ENCODE measurements at places on chromosomes 1 and 21. TPM values are rescaled to one million over a fixed set of nuclear protein-coding genes. Genes with fewer than 3 reads are reported as not detected.
A peak's percentile ranks its signal among the peaks of the same experiment; 100 is the strongest.

The ADGRL4 gene
- not detected for polyA plus RNA-seq

The IL19 gene
- not detected for polyA plus RNA-seq

The VCAM1 gene
- polyA plus RNA-seq = 0.12 TPM

The SRRM1 gene
- polyA plus RNA-seq = 59.6 TPM

The FAM131C gene
- polyA plus RNA-seq = 5.9 TPM

The PRELP gene
- polyA plus RNA-seq = not detected

The PROX1 gene
- 0.01 TPM for polyA plus RNA-seq

The DNAI4 gene
- 1.3 TPM for polyA plus RNA-seq

The SMIM1 gene
- 1.3 TPM for polyA plus RNA-seq

The NEK2 gene
- polyA plus RNA-seq = 42.0 TPM

The SPATA21 gene
- 0.09 TPM for polyA plus RNA-seq

GRCh38 chr1:216814576-216815259 is 91.5 kb upstream of the ESRRG start:
- DNase-seq = no peak

DNA sequence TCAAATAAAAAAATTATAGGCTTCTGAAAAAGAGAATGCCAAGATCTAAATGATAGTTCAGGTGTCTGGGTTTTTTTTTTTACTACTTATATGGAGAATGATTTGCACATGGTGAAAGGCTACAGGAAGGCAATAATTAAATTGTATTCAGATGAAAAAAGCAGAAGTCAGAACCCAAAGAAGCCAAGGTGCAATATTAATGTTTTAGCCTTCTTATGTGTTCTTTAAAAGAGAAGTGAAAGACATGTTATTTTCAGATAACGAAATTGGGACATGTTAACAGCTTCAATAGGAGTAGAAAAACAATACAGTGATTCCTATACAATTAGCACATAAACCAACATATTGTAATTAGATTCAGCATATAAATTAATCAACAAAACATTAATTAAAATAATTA is 452.9 kb upstream of the PRMT6 start:
- no peak for DNase-seq

DNA sequence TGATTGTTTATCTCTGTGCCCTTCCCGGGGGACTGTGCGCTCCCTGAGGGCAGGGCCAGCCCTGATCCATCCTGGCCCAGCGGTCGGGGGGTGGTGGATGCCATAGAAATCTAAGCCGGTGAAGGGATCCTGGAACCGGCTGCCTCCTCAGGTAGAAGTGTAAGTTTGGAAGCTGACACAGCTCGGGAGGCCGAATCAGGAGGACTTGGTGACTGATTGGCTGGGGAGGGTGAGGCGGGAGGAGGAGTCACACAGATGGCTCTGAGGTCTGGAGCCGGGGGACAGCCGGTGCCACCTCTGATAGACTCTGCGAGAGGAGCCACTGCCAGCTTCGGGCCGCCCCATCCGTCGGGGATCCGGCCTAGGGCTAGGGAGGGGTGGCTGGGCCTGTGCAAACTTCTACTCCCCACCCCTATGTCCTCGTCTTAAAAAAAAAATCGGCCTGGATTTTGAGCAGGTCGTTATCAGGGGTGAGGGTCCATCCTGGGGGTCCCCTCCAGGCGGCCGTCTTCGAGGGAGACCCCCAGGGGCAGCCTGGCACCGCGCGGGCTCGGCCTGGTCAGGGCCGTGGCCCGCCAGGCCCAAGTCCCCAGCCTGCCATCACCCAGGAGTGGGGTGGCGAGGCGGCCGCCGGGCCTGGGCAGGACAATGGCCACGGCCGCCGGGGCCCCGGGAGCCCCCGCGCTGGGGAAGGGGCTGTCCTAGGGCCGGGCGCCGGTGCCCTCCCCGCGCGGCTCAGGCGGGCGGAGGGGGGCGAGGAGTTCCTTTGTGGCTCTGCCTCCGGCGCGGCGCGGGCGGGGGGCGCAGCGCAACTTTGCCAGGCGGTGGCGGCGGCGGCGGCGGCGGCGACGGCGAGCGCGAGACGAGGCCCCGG is 708 bp upstream of the ZNF362 start:
- peak; percentile 80 for DNase-seq

DNA sequence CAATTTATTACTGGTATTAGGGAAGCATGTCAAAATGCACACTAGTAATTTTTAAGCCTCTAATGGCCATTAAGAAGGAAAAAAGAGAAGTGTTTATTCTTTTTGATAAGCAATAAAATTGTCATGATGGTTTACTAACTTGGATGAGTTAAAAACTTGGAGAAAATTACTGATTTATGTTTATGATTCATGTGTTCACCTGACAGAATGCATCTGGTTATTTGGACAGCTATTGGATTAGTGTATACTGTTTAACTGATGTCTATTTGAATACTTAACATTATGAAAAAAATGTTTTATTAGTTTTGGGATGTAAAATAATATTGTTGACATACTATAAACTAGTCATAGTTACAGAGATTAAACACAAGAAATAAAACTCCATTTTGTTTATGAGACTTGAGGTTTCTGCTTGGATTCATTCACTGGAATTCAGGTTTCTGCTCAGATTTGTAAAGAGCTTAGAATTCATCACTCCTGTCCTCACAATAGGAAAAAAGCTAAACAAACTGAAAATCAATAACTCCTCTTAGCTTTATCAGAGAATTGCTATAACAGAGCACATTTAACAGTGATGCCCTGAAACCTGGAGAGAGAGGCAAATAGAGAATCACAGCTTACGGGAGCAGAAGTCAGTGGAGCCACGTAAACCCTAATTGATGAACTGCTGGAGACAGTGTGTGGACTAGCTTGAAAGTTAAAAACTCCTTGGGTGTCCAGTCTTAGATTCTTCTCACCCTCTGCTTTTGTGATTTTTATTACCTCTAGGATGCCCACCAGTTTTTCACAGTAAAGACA is 56.7 kb downstream of the RALGPS2 start:
- no peak for DNase-seq

- DNase-seq = no peak
Observed at GRCh38 chr1:157269656-157270375, 131.6 kb upstream of the ETV3 start.

- peak; percentile 46 for DNase-seq
Observed at GRCh38 chr1:27418326-27419185, 26.1 kb downstream of the GPR3 start.

- no peak for DNase-seq
Observed at GRCh38 chr21:35172231-35172630, 123.1 kb upstream of the RUNX1 start.

DNA sequence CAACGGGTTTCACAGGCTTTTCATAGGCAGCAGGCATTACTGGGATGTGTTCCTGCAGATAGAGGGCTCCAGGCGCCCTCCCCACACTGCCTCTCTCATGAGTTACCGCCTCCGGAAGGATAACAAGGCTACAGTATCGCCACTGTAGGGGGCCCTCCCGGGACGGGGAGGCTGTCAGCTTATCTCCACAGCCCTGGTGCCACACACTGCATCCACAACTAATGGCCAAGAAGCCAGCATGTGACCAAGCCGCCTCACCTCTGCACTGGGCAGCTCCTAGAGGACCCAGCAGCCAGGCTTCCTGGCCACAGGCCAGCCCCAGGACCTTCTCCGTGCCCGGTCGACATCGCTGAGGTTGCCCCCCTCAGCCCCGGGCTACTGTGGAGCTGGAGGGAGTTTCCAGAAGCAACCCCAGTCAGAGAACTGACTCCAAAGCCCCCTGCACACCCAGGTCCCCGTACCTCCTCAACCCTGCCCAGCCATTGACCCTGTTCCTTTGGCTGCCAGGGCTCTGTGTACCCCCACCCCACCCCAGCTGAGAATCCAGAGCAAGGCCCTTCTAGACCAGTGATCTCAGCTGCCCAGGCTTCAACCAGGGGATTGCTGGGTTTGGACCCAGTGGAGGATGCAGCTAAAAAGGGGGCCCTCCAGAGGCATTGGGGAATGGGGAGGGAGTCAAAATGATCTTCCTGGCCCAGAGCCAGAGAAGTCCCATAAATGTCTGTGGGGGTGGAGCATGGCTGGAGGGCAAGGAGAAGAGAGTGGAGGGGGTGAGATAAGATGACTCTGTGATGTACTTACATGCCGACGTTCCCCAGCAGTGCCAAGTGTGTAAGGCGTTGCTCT is 45.0 kb downstream of the NEK2 start:
- no peak for DNase-seq

DNA sequence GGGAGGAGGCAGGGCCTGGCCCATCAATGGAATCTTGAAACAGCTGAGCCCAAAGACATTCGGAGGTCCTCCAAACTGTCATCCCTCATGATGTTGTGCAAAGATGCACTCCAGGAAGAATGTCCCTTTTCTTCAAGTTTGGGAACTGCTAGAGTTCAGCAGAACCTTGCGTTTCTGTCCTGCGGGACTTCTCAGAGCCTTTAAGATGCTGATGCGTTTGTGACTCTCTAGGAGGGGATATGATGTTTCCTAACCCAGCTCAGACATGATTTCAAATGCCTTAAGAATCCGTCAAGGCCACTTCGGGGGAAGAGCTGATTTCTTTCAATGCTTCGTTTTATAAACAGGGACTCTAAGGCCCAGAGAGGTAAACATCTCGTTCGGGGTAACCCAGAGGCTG is 35.5 kb downstream of the SPSB1 start:
- no peak for DNase-seq

DNA sequence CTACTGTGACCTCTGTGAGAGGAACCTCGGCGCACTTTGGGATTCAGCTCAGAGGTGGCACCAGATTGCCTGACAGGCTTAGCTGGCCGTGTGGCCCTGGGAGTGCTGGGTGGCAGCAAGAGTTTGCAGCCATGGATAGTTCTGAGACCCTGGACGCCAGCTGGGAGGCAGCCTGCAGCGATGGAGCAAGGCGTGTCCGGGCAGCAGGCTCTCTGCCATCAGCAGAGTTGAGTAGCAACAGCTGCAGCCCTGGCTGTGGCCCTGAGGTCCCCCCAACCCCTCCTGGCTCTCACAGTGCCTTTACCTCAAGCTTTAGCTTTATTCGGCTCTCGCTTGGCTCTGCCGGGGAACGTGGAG is 67.5 kb downstream of the DISC1 start:
- DNase-seq = no peak

- DNase-seq = no peak
Observed at GRCh38 chr1:109361649-109362048, 36.1 kb downstream of the SORT1 start.

GRCh38 chr1:43331688-43332087 is 5.9 kb upstream of the MPL start:
- DNase-seq = no peak

DNA sequence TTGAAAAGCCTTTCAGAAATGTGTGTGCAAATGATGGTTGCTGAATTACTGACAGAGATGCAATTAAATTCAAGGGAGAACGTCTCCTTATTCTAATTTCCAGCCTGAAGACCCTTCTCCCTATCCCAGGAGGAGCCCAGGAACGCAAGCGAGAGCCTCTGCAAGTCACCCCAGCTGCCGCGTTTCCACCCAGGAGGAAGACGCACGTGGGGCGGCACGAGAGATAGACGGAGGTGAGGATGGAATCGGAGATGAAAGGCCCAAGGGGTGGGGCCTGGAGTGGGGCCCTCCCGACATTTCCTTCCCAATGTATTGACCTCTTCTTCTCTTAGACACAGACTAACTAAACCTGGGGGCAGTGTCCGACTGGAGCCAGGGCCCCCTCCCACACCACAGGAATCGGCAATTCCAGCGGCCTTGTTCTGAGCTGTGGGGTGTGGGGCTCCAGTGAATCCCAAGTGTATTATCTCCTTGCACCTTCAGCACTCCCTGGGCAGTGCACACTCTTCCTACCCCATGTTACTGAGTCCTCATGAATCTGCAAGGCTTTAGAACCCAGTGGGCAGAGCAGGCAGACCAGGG is 322.5 kb downstream of the AJAP1 start:
- no peak for DNase-seq

DNA sequence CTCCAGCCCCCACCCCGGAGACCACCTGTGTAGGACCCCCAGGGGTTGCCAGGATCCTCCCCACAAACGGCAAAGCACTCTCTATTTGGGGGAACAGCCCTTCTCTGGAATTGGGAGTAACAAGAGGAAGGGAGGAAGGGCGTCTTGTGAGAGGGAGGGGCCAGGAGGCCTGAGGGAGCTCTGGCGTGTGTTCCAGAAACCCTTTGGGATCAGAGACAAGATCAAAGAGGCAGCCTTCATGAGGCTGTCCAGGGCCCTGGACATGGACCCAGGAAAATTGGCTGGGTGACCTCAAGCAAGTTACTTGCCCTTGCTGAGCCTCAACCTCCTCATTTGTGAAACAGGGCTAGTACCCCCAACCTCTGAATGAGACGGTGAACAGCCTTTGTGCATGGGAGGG is 18.1 kb upstream of the ECE1 start:
- no peak for DNase-seq

DNA sequence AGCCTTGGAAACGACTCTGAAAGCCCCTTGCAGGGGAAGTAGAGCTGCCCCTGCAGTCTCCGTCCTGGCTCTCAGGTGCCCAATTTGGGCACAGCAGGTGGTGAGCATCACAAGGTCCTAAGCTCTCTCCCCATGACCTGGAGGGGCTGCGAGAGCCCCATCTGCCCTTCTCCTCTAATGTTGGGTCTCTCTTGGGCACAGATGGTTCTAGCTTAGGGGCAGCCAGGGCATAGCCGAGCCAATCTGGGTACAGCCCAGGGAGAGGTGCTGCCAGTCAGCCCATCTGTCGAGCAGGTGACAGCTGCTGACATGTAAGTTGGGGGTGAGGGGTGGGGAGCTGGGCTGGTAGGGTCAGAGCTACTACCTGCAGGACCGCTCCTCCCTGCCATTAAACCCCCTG is 50.7 kb downstream of the SYT2 start:
- no peak for DNase-seq

DNA sequence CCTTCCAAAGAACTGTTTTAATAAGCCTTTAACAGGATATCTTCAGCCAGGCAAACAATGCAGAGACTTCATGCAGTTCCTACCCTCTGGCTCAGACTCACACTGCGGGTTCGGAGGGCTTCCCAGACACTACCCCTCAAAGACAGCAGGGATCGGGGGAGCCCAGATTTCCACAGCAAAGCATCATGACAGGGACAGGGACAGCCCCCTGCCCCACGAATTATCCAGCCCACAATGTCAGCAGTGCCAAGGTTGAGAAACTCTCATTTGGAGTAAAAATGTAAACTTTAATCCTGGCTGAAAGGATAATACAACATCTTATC is 20.1 kb downstream of the NPHP4 start:
- DNase-seq = no peak

GRCh38 chr1:228363686-228364067 is 43.0 kb downstream of the TRIM11 start:
- no peak for DNase-seq

- DNase-seq = no peak
Observed at GRCh38 chr1:10216090-10216749, 5.8 kb downstream of the KIF1B start.

GRCh38 chr1:45403718-45404117 is 63.5 kb upstream of the MUTYH start:
- DNase-seq = no peak

- DNase-seq = no peak
Observed at GRCh38 chr1:37360011-37360410, 114.4 kb upstream of the ZC3H12A start.

GRCh38 chr1:30133414-30134055 is 589.9 kb downstream of the MATN1 start:
- DNase-seq = no peak

DNA sequence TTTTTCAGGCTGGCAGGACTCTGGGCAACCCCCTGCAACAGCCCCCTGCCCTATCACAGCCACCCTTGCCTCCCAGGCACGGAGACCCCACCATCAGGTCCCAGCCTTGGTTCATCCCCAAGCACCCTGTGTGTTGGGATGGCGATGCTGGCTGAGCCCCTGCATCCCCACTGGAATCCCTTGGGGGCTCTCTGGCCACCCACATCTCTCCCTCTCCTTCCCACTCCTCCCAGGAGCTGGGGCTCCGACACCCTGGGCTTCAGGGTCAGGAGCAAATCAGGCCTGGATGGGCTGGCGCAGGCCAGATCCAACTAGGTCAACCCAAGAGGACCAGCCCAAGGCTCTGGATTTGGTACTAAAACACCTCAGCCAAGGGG is 25.9 kb downstream of the COL6A1 start:
- no peak for DNase-seq

Measured in A549 (cell line).